Lower leg skin (tissue), 4 donors: ENCODE measurements at places on chromosomes 12 and 14.

DNA sequence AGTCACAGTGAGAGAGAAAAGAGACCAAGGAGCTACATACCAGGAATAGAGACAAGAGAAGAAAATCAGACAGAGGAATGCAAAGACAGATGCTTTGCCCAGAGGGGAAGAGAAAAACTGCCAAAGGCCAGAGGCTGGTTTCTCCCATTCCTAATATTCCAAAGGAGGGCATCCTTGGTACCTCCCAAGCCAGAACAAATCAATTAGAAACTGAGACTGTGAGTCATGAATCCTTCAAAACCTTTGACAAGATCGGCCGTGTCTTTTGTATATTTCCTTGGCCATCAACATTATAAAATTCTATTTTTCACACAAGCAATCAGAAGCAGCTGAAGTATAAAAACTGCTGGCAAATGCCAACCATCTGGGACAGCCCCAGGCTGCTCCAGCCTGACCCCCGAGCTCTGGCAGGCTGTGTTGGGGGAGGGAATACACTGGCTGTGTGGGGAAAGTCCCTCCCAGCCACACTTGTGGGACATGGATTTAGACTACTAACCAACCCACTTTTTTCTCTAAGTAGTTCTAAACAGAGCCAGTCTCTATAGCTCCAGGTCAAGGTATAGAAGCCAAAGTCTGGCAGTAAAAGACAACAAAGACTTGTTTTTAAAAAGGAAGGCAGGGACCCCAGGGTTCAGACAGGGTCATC is 13.7 kb downstream of the POMT2 start:
- DNase-seq, result no peak

GRCh38 chr12:97639702-97640101 is 177.1 kb downstream of the RMST start:
- no peak for DNase-seq

GRCh38 chr12:31362759-31363415 is 36.9 kb upstream of the SINHCAF start:
- DNase-seq, result no peak

GRCh38 chr12:106758349-106759110 is 16.0 kb upstream of the RIC8B start:
- no peak for DNase-seq

- DNase-seq, result no peak
Measured at GRCh38 chr14:90849787-90850444, 33.7 kb upstream of the TTC7B start.

- no peak for DNase-seq
Measured at GRCh38 chr12:38116968-38117367, 199.6 kb upstream of the ALG10B start.

DNA sequence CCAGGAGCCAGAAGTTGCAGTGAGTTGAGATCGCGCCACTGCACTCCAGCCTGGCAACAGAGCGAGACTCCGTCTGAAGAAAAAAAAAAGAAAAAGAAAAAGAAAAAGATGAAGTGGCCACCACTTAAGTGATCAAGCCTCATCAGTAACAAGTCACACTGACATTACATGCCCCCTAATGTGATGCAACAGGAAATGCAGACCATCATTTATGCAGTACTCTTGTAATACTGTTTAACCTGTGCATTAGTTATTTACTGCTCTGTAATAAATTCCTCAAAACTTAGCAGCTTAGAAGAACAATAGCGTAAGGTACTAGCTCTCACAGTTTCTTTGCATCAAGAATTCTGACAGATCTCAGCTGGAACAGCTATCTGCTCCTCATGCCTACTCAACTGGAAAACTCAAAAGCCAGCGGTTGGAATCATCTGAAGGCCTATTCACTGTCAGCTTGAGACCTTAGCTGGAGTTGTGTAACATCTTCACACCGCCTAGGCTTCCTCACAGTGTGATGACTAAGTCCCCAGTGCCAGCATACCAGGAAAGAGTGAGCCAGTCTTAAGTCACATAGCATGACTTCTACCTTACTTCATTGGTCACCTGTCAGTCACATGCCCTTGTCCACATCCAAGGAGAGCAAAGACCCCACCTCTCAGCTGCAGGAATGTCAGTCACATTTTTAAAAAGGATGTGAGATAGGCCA is 31.5 kb downstream of the EPS8 start:
- DNase-seq, result peak; percentile 18

GRCh38 chr14:100541621-100542560 is 45.3 kb downstream of the BEGAIN start:
- peak; percentile 85 for DNase-seq

DNA sequence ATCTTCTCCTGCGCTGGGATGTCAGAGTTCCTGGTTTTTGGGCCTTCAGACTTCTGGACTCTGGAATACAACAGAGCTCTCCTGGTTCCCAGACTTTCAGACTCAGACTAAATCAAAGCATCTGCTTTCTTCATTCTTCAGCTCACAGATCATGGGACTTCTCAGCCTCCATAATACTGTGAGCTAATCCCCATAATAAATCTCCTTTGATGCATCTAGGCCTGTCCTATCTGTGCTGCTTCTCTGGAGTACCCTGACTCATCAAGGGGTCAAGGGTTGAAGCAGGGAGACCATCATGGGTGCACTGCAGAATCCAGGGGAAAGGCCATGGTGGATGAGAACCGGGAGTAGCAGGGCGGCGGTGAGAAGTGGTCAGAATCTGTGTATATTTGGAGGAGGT is 1094.1 kb upstream of the TMEM132C start:
- no peak for DNase-seq

- no peak for DNase-seq
Measured at GRCh38 chr12:92621833-92622232, 81.0 kb upstream of the PLEKHG7 start.

DNA sequence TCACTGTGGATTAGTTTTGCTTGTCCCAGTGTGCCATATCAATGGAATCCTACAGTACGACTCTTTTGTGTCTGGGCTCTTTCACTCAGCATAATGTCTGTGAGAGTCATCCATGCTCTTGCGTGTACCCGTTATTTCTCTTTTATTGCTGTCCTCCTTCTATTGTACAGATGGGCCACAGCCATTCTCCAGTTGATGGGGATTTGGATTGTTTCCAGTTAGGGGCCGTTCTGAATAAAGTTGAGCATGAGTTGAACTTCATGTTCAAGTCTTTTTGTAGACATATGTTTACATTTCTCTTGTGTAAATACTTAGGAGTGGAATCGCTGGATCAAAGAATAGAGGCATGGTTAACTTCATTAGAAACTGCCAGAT is 38.3 kb downstream of the MYO1H start:
- no peak for DNase-seq

DNA sequence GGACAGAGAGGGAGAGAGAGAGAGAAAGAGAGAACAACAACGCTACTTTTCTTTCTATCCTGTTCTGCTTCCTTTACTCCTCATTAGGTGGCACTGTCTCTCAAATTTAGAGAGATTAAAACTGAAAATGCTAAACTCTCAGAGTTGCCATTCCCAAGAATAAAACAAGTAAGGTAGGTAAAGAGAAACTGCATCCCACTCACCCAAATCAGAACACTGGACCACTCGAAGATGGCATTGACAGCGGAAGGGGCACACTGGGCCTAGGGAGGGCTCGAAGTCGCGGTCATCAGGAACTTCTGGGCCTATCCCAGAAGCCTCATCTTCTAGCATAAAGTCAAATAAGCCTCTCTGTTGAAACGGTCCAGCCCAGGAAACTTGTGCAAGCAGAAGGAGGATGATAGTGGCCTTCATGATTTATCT is 4.5 kb downstream of the DCN start:
- DNase-seq, result no peak

DNA sequence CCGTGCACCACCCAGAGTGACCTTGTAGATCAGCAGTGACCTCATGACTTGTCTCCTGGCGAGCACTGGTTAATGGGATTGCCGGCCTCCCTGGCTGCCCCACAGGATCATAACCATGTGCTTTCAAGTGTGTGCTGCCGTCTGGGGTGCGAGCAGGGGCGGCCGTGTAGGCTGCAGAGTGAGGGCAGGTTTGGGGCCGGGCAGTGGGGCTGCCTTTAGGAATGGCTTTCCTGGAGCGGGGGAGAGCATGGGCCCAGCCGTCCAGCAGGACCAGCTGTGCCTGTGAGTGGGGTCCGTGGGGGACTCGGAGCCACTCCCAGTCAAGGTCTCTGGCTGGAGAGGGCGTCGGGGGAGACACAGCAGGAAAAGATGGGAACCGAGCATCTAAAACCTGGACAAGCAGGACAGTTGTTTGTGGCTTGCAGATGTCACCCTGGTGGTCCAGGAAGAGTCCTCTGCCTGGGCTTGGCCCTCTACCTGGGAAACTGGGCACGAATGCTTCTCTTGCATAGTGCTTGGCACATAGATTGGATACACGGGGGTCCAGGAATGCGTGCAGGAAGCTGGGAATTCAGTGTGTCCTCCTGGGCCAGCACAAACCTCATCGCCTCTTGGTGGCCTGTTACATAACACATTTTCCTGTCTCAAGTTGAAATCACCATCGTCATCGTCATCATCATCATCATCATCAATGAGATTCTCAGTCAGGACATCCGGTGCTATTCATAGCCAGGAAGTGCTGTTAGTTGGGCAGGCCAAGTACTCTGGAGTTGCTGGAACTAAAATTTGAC is 96.0 kb downstream of the ADGRD1 start:
- no peak for DNase-seq
